Activated T-cell treated with anti-CD3 and anti-CD28 coated beads for 48 hours (primary cell): ENCODE measurements at places on chromosomes 16 and 17.

- DNase-seq: no peak
These were observed 13.3 kb upstream of the DCAF7 start for GRCh38 chr17:63537001-63537400.

DNA sequence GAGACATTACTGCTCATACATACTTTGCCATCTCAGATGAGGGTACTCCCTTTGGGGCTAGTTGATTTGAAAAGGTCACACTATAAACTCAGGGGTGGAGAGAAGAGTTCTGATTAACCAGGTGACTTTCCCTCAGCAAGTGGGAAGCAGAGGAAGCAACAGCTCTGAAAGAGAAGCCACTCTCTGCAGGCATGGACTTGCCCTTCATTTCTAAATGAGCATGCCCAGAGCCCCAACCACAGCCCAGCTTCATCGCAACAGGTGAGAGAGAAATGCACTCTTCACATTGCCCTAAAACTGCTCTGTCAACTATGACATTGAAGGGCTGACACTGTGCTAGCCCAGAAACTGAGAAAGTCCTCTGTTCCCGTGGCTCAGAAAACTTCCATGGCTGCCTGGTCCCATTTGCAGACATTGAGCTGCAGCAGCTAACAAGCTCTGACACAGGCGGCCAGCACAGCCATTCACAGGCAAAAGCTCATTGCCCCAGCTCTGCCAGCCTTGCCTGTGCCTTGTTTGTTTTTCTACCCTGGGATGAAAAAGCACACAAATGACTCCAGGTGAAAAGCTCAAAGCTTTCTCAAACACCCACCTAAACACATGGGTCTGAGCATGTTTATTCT lies 419.8 kb upstream of the DYNLRB2 start:
- DNase-seq: no peak

DNA sequence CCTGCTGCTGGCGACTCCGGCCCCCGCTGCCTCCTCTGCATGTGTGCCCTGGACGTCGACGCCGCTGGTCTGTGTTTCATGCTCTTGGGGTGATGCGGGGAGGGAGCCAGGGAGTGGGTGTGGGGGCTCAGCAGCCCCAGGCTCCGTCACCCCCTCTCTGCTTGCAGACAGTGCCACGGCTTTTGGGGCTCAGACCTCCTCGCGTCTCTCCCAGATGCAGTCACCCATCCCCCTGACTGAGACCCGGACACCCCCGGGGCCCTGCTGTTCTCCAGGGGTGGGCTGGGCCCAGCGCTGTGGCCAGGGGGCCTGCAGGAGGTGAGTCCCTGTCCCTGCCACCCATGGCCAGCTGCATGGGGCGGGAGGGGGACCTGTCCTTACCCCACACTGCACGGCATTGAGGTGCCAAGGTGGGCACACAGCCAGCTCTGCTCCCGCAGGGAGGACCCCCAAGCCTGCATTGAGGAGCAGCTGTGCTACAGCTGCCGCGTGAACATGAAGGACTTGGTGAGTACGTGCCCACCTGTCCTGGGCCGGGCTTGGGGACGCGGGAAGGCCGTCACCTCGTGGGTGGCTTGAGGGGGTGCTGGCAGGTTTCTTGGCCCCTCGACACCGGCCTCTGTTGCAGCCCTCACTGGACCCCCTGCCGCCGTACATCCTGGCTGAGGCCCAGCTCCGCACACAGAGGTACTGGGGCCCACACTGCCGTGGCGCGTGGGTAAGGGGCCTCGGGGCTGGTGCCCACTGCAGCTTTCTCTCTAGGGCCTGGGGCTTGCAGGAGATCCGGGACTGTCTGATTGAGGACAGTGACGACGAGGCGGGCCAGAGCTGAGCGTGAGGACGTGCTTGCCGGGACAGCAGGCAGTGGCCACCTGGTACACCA lies 8.4 kb downstream of the CTU2 start:
- DNase-seq: no peak

- DNase-seq: no peak
These were observed 35.7 kb upstream of the NDRG4 start for GRCh38 chr16:58464047-58464915.

GRCh38 chr17:70114405-70114804 lies 39.4 kb downstream of the KCNJ16 start:
- no peak for DNase-seq

GRCh38 chr17:61631800-61632199 lies 40.8 kb upstream of the NACA2 start:
- no peak for DNase-seq

GRCh38 chr17:45852535-45853297 lies 8.0 kb downstream of the SPPL2C start:
- DNase-seq: peak; percentile 43

DNA sequence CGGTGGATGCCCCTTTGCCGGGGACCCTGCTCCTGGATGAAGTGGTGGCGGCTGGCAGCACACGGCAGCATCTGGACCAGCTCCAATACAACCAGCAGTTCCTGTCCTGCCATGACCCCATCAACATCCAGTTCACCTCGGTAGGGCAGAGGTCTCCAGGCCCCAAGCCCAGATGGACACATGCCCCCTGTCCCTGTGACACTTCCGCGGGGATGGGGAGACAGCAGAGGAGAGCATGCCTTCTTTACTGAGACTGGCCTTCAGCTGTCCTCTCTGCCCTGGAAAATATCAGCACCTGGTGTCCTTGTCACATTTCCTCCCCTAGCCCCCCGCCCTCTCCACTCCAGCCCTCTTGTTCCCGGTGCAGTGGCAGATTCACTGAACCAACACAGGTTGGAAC lies 6.2 kb downstream of the CHAD start:
- no peak for DNase-seq

DNA sequence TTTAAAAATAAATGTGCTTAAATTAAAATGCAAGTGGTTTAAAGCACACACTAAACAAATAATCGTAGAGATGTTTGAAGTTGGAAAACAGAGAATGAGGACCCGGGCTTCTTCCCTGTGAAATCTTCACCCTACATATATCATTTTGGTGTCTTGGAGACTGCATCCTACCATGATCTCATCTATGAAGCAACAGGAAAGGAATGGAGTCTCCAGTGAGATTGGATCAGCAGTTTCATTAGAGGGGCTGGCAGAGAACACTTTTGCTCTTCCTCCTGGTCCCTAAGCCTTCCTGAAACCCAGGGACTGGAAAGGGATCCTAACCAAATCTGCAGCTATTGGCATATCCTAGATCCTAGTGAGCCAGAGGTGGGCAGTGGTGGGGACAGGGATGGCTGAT lies 85.0 kb downstream of the GRIN2A start:
- no peak for DNase-seq

GRCh38 chr17:50151041-50151936 lies 812 bp upstream of the PPP1R9B start:
- peak; percentile 87 for DNase-seq

DNA sequence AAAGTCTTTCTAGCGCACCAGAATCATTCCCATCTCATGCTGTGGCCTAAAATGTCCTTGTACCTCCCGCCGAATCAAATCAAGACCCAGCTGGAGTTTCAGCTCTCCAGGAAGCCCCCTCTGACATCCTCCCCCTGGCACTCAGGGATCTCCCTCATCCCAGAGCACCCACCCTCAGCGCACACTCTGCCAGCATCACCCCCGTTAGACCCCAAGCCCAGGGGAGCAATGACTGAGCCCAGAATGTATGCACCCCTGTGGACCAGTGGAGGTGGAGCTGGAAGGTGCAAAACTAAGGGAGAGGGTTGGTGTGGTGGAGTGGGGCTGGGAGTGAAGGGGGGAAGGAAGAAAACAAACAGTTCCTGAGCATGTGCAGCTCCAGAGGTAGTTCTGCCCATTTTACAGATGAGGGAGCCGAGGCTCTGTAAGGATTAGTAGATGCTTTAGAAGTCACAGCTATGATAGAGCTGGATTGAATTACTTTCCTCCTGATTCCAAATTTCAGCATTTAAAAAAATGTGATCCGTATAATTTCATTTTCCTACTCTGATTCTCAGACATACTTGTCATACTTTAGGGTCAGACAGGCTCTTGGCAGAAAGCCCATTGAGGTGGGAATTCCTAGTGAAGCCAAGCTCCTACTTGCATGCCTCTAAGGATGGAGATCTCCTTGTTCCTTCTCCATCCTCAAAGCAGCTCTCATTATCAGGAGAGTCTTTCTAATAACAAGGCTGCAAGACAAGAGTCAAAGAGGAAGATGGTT lies 242.7 kb downstream of the KATNIP start:
- DNase-seq: no peak

GRCh38 chr17:10681866-10682446 lies 15.4 kb downstream of the SCO1 start:
- DNase-seq: no peak

- DNase-seq: peak; percentile 45
These were observed 58.5 kb downstream of the HS3ST3B1 start for GRCh38 chr17:14359163-14360020.

- DNase-seq: no peak
These were observed 241.3 kb upstream of the ZFHX3 start for GRCh38 chr16:73289232-73289631.

DNA sequence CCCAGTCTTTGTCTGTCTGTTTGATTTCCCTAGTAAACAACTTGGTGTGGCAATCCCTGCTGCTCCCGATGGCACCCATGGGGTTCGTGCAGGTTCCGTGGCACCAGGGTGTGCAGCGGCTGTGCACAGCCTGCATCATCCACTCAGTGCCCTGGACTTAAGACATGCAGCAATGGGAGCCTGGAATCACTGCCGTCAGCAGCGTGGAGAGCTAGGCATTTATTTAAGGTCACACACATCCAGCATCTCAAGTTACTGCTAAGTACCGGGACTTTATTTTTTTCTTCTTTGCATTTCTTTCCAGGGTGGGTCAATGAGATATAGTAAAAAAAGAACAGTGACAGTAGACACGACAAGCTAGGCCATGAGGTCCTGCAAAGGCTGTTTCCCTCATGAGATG lies 2.8 kb downstream of the DHRS7C start:
- DNase-seq: no peak

- no peak for DNase-seq
These were observed 29.2 kb upstream of the MPHOSPH6 start for GRCh38 chr16:82199209-82199608.

- DNase-seq: no peak
These were observed 57.1 kb downstream of the MAP2K4 start for GRCh38 chr17:12077773-12078172.

DNA sequence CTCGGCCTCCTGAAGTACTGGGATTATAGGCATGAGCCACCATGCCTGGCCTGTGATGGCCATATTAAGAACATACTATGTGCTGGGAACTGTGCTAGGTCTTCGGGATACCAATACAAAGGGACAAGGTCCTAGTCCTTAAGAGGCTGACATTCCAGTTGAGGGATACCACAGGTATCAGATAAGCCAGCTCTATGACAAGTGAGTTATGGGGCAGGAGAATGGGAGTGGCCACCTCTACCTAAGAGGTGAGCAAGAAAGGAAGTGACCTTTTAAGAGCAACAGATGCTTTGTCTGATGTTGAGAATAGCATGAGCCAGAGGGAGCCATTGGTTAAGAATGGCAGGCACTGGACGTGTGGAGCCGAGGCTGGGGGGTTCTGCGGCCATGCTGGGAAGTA lies 27.0 kb downstream of the ADORA2B start:
- no peak for DNase-seq

DNA sequence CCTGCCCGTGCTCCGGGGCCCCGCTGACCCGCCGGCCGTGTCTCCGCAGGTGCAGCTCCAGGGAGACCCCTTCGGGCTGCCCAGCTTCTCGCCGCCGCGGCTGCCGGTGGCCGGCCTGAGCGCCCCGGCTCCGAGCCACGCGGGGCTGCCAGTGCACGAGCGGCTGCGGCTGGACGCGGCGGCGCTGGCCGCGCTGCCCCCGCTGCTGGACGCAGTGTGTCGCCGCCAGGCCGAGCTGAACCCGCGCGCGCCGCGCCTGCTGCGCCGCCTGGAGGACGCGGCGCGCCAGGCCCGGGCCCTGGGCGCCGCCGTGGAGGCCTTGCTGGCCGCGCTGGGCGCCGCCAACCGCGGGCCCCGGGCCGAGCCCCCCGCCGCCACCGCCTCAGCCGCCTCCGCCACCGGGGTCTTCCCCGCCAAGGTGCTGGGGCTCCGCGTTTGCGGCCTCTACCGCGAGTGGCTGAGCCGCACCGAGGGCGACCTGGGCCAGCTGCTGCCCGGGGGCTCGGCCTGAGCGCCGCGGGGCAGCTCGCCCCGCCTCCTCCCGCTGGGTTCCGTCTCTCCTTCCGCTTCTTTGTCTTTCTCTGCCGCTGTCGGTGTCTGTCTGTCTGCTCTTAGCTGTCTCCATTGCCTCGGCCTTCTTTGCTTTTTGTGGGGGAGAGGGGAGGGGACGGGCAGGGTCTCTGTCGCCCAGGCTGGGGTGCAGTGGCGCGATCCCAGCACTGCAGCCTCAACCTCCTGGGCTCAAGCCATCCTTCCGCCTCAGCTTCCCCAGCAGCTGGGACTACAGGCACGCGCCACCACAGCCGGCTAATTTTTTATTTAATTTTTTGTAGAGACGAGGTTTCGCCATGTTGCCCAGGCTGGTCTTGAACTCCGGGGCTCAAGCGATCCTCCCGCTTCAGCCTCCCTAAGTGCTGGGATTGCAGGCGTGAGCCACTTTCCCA lies 5.9 kb downstream of the CTF1 start:
- peak; percentile 68 for DNase-seq

GRCh38 chr17:9028988-9029570 lies 7.8 kb downstream of the NTN1 start:
- no peak for DNase-seq
